Hepatic stellate cell (primary cell): ENCODE measurements at places on chromosomes 5 and 9.

- DNase-seq = no peak
Measured at GRCh38 chr9:87406543-87407166, 91.0 kb upstream of the DAPK1 start.

- DNase-seq = no peak
Measured at GRCh38 chr5:96969366-96969765, 33.5 kb downstream of the LNPEP start.

DNA sequence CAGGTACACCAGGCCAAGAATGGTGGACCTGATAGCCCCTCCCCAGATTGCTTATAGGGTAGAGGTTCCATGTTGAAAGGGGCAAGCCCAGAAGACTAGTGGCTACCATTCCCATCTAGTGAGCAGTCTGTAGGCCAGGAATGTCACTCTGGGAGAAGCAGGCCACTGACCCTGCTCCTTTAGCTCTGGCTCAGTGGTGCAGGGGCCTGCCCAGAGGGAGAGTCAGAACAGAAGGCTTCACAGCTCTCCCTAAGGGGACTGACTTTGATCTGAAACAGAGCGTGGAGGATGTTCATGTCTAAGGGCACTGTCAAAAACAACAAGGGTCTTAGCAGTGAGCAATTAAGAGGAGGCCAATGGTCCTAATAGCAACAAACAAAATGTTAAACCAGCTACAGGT, 81.7 kb downstream of the ZNF354C start:
- DNase-seq = no peak

DNA sequence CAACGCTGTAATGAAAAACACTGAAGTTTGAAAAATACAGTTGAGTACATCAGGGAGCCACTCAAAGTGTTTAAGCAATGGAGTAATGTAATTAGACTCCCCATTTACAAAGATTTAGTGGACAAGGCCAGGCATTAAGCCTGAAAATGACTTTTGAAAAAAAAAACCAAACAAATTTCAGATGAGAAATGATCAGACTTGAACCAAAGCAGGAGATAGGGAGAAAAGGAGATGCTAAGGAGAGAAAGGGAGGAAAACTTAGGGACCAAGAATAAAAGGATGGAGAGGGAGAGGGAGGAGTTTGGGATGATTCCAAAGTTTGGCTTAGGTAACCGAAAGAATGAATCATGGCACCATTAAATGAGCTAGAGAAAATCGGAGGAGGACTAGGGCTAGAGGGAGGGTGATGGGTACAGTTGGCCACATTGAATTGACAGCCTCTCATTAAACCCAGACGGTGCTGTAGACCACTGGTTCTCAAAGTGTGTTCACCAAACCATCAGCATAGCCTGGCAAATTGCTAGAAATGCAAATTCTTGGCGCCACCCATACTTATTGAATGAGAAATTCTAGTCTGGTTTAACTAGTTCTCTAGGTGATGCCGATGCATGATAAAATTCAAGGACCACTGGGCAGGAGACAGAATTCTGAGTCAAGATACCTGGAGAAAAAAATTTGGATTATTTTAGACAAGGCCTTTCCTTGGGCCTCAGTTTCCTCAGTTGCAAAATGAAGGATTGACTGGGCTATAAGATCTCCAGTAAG, 6.2 kb upstream of the CPEB4 start:
- no peak for DNase-seq

DNA sequence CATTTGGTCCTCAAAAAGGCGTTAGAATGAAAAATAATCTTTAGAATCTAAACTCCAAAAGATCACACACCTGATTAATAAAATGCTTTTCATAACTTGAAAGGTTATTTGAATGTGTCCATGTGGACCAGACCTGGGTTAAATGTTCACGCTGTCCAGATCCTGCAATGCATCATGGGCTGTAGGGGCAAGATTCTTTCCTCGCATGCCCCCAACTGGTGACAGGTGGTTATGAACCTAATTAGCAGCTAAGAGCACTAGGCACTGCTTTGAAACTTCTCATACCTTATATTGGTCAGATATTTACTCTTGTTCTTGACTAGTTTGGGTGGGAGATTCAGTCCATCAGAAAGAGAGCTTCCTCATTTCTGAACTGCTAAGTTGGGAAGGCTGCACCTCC, 19.3 kb upstream of the PIP5K1B start:
- DNase-seq = no peak

DNA sequence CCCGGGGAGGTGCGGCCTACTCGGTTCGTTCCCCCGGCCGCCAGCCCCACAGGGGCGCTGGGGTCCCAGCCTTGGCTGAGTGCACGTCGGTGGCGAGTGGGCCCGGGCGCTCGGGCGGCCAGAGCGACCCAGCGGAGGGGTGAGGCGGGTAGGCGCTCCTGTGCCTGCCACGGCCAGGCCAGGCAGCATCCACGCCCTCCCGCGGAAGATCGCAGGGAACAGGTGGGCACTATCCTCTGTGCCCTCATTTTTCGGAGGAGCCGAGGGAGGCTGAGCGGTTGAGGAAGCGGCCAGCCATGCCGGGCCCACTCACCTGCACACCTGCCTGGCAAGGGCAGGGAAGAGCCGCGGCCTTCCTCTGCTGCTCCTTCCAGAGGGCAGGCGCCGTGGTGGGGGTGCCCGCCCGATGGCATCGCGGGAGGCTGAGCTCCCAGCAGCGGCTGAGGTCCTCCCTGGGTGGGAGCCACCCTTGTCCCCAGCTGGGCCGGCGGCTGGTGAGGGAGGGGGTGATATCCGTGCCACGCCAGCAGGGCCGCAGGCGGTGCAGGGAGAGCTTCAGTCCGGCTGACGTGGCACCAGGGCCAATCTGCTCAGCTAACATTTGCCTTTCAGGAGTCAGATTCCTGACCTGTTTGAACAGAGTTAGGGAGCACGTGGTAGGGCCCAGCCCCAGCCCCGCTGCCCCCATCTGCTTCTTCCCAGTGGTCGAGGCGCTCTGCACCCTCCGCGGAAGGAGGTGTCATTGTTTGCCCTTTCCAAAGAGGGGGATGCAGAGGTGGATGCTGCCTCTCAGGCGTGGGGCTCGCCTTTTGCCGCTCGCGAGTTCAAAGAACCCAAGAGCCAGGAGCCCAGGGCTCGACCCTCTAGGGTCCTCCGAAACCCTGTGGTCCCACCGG, 1.6 kb upstream of the SEC16A start:
- no peak for DNase-seq

DNA sequence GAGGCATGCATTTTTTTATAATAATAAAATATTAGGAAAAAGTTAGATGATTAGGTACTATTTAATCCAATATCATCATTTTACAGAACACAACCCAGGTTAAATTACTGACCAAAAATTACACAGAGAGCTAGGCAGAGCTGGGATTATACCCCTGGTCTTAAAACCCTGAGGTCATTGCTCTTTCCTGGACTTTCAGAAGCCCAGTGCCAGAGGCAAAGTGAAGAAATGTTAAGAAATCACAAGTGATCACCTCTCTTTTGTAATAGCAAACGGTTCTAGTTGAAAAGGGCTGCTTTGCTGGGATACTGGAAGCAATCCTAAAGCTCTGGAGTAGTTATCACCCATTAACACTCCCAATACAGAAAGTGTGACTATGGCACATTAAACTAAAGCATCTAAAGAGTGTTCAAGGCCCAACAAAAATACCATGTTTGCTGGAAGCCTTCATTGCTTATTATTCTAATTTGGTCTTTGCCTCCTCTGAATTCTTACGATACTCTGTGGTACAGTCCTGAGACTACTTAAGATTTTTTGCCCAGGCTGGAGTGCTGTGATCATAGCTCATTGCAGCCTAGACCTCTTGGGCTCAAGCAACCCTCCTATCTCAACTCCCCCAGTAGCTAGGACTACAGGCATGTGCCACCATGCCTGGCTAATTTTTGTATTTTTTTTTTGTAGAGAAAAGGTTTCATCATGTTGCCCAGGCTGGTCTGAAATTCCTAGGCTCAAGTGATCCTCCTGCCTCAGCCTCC, 575.9 kb downstream of the RAB3C start:
- no peak for DNase-seq

DNA sequence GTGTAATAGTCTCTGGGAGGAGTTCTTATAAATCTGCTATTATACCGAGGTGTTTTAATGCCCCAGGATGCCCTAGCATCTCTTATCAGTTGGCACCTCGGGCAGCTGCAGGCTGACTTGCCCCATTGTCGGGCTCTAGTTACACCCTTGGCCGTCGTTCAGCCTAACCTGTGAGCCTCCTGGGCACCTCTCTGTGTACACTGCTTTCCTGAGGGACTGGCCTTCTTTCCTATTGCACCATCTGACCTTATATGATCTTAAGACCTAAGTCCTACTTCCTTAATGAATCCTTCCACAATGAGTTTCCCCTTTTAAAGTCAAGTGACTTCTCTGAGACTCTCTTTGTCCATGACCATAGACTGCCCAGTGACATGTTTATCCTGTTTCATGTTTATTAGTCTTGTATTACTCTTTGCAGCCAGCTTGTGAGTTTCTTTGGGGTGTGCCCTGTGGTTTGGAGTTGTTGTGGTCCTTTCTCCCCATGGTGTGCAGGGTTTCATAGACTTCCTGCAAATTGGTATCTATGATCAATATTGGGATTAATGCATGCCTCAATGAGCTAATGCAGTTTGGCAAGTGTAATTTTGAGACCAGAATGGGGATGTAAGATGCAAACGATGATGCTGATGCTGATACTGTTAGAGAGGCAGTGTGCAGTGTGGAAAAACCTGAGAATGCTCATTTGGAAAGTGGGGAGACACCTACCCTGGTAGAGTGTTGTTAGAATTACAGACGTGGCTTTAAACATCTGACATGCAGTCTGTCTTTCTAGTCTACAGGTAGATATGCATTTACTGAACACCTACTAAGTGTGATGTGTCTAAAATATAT, 4.9 kb downstream of the DAPK1 start:
- no peak for DNase-seq

DNA sequence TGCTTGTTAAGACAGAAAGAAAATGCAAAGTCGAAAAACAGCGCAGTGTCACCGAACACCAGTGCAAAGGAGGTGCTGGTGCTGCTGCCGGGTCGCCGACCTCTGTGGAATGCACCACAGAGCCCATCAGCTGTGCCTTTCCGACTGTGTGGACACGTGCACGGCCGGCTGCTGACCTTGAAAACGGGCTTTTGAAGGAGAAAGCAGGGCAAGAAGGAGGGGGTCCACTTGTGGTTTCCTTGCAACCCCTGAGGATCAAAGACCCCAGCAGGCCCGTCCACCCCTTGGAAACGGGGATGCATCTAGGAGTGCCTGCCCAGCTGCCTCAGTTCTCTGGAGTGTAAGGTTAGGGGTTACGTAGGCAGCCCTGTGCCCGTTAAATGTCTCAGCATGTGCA, 6.2 kb upstream of the OLFM1 start:
- DNase-seq = no peak

DNA sequence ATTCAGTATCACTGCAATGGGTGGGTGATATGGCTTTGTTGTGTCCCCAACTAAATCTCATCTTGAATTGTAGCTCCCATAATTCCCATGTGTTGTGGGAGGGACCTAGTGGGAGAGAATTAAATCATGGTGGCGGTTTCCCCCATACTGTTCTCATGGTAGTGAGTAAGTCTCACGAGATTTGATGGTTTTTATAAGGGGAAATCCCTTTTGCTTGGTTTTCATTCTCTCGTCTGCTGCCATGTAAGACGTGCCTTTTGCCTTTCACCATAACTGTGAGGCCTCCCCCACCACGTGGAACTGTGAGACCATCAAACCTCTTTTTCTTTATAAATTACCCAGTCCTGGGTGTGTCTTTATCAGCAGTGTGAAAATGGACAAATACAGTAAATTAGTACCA, 9.5 kb upstream of the NANS start:
- no peak for DNase-seq

- DNase-seq = no peak
Measured at GRCh38 chr5:179331591-179332375, 13.5 kb downstream of the ADAMTS2 start.

DNA sequence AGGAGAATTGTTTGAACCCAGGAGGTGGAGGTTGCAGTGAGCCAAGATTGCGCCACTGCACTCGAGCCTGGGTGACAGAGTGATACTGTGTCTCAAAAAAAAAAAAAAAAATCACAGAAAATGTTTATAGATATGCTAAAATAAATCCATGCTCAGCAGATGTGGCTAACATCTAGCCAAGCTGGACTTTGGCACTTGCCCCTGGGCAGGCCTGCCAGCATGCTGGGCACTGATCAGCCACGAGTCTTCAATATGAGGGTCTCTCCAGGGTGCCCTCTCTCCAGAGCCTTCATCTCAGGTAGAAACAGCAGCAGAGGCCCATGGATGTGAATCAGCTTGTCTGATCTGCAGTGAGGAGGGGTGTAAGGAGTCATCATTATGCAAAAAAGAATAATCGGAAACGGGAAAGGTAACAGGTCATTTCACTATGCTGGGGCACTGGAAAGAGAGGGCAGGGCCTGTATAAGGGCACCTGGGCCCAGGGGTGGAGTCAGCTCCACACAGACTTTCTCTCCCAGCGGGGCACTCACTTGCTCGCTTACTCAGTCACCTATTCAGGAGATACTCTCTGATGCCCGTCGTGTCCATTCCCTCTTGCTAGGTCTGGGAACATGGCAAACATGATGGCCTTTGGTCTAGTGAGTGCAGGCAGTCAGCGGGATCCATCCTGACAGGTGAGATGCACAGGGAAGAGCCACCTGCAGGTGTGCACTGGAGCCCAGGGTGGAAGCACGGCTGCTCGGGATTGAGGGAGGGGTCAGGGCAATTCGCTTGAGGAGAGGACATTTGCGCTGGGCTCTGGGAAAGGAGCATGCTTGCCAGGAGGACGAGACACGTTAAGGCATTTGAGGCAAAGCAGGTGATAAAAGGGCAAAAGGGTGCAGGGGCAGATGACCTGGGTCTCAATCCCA, 17.1 kb downstream of the RNF44 start:
- DNase-seq = no peak

DNA sequence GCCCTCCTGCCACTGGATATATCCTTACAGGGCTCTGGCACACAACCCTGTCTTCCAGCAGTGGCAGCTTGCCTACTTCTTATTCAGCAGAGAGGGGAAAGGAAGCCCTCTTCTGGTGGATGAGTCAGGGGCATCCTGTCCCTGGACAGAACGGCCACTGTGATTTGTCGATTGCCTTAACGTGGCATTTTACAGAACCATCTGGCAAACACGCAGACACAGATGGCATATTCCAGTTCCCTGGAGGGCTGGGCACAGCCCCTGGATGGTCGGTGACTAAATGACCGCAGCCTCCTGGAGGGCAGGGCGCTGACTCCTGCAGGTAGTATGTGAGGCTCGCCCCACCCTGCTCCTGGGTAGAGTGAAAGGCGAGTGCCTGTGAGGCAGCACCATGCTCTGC, 62.1 kb downstream of the DCP2 start:
- no peak for DNase-seq

DNA sequence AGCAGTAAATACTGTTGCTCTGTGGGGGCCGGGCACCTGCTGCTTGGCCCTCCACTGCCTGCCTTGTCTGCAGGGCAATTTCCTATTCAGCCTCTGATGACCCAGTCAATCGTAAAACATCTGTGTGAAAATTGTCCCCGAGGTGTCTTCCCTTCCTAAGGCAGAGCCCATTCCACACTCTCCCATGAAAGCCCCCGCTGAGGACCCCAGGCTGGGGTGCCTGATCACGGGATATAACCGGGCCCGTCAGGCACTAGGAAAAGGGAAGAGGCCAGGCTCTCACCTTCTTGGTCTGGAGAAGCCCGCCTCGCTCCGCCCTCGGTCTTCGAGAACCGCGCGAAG, 27.2 kb upstream of the SCGB3A1 start:
- DNase-seq = no peak
